ENCODE measurements at places on chromosomes 2 and 18.

GRCh38 chr2:207385903-207386302 lies 143.9 kb upstream of the CREB1 start:
- DNase-seq, result no peak

DNA sequence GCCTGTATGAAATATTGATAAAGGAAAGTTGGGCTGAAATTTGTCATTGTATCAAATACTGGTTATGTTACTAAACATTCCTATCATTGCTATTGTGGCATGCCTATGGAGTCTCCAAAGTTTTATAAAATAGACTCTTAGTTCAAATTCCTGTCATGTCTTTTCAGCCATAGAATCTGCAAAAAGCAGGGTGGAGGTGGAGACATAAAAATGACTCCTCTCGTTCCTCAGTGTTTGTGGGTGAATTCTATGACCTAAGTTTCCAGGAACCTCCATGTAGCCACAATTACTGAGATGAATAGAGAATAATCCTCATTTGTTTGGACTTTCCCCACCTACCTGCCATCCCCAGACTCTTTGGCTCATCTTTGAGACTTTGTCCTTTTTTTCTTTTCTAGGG lies 326.3 kb upstream of the ETAA1 start:
- DNase-seq, result no peak

DNA sequence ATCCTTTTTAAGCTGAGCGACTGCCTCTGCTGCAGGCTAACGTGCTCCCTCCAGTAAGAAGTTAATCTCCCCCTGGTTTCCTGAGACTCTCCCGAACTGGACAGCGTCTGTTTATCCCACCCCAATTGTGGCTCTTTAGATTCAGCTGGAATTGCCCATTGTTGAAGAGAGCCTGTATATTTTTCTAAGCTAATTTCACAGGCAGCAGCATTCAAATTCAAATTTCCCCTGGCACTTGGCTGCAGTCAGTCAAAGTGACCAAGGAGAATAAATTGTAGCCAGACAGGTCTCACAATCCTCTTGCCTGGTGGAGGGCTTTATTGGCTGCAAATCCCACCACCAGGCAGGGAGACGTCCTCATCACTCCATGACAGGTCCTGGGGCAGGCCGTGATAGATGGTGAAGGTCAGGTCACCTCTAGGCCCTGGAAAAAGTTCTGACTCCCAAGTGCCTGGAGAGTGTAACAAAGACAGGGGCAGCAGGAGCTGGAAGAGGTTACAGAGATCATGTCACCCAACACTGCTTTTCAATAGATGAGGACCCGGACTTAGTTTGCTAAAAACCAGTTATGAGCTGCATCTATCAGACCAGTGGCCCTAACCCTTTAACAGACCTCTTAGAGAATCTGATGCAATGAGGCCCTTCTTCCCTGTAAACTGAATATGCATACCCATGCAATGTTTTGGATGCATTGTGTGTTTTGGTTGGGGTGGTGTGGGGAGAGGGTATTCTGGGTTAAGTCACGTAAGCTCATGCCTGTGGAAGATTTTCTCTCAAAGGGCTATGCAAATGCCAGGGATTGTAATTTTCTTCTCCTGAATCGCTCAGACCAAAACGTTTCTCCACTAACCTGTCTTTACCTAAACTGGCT lies 32.3 kb upstream of the C18orf32 start:
- DNase-seq, result no peak

- no peak for DNase-seq
Observed at GRCh38 chr2:62221141-62221540, 25.2 kb downstream of the B3GNT2 start.

- DNase-seq, result no peak
Observed at GRCh38 chr2:151817929-151818328, 10.3 kb downstream of the ARL5A start.

GRCh38 chr2:159971365-159972152 lies 90.9 kb downstream of the PLA2R1 start:
- no peak for DNase-seq
